ENCODE measurements at places on chromosomes 12 and 14. TPM values are rescaled to one million over a fixed set of nuclear protein-coding genes. Genes with fewer than 3 reads are reported as not detected.

DNA sequence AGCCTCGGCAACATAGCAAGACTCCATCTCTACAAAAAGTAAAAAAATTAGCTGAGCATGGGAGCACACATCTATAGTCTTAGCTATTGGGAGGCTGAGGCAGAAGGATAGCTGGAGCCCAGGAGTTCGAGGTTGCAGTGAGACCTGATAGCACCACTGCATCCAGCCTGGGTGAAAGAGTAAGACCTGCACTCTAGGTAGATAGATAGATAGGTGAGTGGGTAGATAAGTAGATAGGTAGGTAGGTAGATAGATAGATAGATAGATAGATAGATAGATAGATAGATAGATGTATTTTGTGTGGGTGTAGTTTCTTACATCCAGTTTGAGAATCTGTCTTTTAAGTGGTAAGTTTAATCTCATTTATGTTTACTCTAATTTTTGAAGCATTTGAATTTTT lies 72.8 kb downstream of the IFT81 start:
- H3K4me3 ChIP-seq, result no peak overlapping the region
- DNase-seq, result no peak
- H3K36me3 ChIP-seq, result peaks cover 53% of the 10 kb centered on the region
- H3K4me1 ChIP-seq, result no peaks in the 10 kb centered on the region
- no peak overlapping the region for H3K27ac ChIP-seq

ASPG gene
- 6.0 TPM for total RNA-seq

DNA sequence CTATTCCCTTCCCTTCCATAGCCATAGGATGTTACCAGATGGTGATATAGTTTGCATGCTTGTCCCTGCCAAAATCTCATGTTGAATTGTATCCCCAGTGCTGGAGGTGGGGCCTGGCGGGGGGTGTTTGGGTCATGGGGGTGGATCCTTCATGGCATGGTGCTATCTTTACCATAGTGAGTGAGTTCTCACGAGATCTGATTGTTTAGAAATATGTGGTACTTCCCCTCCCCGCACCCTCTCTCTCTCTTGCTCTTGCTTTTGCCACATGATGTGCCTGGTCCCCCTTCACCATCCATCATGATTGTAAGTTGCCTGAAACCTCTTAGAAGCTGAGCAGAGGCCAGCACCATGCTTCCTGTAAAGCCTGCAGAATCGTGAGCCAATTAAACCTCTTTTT lies 181.3 kb downstream of the CAND1 start:
- H3K27ac ChIP-seq, result no peak overlapping the region
- no peak for DNase-seq
- H3K4me1 ChIP-seq, result no peaks in the 10 kb centered on the region
- no peaks in the 10 kb centered on the region for H3K36me3 ChIP-seq
- H3K27me3 ChIP-seq, result no peaks in the 10 kb centered on the region

DNA sequence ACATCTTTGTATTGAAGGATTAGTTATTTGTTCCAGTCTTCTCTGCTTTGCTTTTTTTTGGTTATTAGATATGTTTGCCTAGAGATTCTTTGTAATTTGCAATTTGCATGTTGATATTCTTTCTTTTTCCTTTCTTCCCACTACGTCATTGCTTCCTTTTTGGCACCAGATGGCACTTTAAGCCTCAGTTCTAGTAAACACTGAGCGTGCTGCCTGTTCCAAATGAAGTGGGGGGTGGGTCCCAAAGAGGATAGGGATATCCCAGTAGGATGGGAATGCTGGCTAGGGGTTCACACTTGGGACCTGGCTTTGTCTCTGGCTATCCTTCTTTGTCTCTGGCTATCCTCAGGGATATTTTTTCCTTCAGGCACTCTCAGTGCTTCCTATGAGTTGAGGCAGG lies 17.0 kb downstream of the EAPP start:
- no peak for DNase-seq
- H3K27ac ChIP-seq, result no peak overlapping the region
- no peaks in the 10 kb centered on the region for H3K4me1 ChIP-seq
- no peaks in the 10 kb centered on the region for H3K27me3 ChIP-seq
- peaks cover 9% of the 10 kb centered on the region for H3K36me3 ChIP-seq

DNA sequence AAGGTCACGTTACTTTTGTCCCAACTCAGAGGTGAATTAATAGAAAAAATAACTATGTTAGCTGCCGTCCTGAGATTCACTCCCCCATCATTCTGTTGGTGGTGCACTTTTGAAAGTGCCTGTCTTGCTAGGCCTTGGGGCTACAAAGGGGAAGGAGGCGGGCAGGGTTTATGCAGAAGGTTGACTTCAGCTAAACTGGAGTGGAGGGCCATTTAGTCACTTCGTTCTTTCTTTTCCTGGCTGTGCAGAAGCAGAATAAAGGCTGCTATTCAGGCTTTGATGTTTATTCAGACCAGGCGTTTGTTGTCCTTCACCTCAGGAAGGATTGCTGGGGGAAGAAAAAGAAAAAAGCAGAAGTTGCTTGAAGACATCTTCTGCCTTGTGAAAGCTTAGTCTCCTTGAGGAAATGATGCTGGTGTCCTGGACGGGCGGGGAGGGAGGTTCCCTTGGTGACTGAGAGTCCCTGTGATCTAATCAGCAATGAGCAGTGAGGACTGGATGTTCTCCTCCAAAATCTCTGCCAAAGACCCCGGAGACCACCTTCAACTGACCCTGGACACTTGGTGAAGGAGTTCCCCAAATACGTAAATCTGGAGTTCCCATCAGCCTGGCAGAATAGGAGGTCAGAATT lies 4.0 kb downstream of the GLT1D1 start:
- H3K27me3 ChIP-seq, result no peaks in the 10 kb centered on the region
- H3K36me3 ChIP-seq, result no peaks in the 10 kb centered on the region
- DNase-seq, result no peak

Data from heart right ventricle (tissue), 16 donors.